ENCODE measurements at places on chromosomes 13 and 19.

DNA sequence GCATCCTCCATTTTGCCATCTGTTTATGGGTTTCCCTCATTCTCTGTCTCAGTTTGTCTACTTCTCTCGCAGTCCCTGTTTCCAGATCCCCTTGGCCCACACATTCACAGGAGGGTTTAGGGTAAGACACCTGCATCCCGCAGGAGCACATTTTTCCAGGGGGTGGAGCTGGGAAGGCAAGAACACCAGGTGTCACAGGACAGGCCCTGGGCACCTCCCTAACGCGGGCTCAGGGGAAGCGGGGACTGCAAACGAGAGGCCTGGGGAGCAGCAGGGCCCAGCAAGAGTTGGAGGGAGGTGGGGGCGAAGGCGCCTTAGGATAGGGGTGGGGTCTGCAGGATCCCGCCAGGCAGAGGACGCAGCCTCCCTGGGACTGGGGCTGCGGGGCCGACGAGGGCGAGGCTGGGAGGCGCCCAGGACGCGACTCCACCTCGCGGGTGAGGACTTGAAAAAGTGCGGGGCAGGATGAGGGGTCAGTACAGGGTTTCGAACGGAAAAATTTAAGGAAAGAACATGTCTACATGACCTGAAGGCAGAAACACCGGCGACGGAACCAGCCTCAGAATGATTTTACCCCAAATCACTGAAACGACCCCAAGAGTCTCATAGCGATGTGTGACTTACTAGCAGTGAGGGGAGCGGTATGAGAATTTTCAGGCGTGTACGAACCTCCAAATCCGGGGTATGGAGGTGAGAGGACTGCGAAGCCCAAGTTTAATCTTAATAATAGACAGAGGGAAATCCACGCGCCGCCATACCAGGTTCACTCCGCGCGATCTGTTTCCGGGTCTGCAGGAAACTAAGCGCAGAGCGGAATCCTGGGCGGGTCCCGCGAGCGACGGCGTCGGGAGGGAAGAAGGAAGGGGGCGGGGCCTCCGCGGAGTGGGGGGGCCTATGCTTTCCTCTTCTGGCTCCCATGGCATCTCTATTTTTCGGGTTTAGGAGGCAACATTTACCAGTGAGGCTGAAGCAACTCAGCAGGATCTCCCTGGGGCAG is 7.1 kb upstream of the ERVV-2 start:
- DNase-seq: no peak

- DNase-seq: no peak
Measured at GRCh38 chr13:41565216-41565615, 107.9 kb downstream of the RGCC start.

DNA sequence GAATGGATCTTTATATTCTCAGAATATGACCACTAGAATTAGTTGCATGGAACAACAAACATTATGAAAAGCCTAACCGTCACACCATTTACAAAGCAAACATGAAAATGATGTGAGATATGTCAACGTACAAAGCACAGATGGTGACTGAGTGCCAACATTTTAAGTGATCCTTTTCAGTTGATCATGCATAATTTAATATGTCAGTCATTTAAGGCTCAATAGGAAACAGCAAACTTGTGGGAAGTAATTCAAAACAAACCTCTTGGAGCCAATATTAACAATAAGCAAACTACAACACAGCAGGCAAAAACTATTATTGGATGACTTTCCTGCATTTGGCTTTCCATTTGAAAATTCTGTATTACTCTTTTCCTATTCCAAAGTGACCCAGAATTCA is 277.6 kb downstream of the SLITRK6 start:
- DNase-seq: no peak

GRCh38 chr19:34475975-34476594 is 5.5 kb upstream of the WTIP start:
- no peak for DNase-seq

DNA sequence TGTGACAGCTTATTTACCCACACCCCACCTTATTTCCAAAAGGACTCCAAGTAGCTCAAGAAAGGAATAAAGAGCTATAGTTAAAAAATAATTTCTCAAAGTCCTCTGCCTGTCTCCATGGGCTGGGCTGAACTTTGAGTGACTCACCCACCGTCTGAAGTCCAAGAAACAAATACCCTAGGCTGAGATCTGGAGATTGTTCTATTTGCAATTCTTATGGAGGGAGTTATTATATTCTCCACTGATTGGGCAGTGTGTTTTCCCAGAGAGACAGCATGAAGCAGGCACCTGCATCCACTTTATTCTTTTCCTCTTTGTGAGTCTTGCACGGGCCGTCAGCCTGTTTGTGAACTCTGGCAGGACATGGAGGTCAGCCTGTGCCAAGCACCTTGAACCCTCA is 63.2 kb downstream of the SHISA2 start:
- no peak for DNase-seq

Measured in thoracic aorta (tissue), 2 donors.